PC-3 (cell line): ENCODE measurements at places on chromosomes 2 and 18.

DNA sequence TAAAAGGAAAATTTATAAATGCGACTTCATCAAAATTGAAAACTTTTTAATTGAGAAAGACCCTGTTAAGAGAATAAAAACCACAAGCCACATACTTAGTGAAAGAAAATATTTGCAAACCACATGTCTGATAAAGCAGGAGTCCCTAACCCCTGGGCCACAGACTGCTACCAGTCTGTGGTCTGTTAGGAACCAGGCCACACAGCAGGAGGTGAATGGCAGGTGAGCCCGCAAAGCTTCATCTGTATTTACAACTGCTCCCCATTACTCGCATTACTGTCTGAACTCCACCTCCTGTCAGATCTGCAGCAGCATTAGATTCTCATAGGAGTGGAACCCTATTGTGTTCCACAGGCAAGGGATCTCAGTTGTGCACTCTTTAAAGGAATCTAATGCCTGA lies 95.5 kb upstream of the CRACDL start:
- no peak for DNase-seq

- DNase-seq, result peak; percentile 28
Measured at GRCh38 chr2:165847001-165847400, 53.0 kb upstream of the GALNT3 start.

GRCh38 chr2:135875491-135876065 lies 665 bp downstream of the MCM6 start:
- DNase-seq, result peak; percentile 49

DNA sequence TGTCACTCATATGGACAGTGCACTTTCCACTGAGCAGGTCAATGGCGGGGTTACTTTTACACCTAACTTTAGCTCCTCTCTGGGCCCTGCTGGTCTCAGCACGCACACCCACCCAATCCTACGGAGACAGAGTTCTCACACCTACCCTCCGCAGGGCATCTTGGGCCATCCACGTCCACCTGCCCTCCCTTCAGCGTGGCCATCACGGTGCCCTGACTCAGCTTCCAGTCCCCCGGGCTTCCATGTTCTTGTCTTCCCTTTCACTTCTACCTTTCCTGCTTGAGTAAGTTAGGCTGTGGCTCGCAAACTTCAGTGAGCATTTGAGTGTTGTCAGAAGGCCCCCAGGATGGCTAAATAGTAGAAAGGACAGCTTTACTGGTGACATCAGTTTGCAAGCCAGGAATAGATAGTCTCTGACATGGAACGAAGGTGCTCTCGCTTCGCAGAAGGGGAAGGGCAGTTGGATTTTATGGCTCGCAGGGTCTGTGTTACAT lies 232.4 kb downstream of the SEPTIN10 start:
- no peak for DNase-seq

GRCh38 chr18:9609190-9609589 lies 5.2 kb downstream of the PPP4R1 start:
- DNase-seq, result peak; percentile 28

DNA sequence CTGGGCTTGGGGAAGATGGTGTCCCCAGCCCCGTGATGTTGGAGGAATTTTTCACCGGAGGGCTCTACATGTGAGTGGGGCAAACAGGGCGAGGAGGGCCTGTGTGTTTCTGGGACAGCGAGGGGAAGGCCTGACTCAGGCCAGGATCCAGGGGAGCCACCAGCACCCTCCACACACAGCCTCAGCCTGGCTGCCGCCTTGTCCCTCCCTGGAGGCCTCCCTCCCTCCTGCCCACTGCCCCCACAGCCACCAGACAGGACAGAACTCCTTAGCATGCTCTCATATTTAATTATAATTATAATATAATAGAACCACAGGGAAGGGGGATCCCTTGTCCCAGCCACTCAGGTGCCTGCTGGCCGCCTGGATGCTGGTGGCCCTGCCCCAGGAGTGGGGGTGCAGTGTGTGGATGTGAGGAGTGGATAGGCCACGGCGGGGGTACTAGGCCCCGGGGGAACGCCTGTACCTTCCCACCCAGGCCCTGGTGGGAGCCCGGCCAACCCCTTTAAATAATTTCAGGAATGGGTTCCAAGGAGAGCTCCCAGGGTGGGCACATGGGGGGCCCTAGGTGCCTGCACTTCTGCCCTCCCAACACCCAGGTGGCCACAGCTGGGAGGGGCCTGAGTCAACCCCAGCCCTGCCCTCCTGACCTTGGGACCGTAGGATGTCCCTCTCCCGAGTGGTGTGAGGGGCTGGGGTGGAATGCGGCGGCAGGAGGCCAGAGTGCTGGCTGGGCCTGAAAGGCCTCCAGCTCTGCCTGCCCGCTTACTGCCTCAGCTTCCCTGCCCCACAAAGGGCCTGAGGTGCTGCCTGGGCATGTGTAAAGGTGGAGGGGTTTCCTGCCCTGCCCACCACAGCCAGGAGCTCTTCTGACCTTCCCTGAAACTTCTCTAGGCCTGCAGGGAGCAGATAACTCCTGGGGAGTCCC lies 8.8 kb downstream of the PDCD1 start:
- no peak for DNase-seq

- DNase-seq, result no peak
Measured at GRCh38 chr2:160364364-160364763, 129.2 kb downstream of the RBMS1 start.

DNA sequence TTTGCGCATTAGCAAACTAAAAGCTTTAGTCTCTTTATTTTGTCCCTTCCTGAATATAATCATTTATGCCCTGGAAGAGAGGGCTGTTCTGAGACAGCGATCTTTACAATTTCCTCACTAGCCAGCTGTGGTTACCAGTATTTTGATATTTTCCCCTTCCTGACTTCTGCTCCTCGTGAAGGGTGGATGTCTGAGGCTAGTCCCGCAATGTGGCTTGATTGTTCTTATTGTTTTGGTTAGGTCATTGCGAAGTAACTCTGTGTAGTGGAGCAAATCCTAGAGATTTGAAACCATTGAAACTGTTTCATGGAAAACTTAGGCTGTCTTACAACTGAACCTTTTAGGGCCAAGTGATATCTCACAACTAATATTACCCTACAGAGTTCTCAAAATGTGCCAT lies 2.4 kb downstream of the MRPL33 start:
- DNase-seq, result no peak

DNA sequence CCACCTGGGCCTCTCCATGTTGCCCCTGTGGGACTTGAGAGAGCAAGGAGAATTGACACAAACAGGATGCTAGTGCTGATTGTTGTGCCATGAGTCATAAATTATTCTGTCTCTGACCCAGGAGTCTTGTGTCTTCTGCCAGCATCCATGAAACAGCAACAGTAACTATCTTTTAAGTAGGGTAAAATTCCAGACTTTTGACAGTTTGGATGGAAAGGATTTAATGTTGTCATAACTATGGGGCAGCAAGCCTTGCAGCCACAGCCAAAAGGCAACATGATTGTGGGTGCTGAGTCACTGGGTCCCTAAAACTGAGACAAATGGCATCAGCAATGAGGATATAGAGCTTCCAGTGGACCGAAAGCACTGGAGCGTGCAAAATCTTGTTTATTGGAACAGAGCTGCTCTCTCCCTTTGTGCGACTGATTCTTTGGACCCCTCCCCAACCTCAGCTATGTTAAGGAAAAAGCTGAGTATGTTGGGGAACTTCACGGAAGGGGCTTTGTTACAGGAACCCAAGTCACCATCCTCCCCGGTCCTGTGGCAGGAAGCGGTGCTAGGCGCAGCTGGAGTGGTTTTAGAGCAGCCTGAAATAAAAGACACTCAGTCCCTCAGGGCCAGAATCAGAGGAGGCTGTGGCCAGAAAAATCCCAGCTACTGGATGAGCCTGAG lies 9.6 kb upstream of the ITPRIPL1 start:
- DNase-seq, result peak; percentile 28

- no peak for DNase-seq
Measured at GRCh38 chr2:134290358-134290757, 36.5 kb downstream of the MGAT5 start.

GRCh38 chr2:27772804-27773203 lies 1.3 kb downstream of the MRPL33 start:
- no peak for DNase-seq

DNA sequence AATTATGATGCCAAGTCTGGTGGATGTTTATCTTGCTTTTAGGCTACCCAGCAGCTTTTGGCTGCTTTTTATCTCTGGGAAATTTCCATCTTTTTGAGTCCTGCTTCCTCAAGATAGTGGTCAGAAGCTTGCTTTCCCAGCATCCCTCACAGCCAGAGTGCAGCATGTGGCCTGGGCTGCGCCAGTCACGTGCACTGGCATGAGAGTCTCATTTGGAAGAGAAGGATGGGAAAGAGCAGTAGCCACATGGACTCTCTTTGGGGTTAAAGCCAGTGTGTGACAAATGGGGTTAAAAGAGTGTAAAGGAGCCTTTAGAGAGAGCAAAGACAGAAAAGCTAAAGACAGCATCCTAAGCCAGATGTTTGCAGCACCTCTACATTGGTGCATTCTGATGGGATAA lies 12.7 kb downstream of the GPR39 start:
- DNase-seq, result no peak

DNA sequence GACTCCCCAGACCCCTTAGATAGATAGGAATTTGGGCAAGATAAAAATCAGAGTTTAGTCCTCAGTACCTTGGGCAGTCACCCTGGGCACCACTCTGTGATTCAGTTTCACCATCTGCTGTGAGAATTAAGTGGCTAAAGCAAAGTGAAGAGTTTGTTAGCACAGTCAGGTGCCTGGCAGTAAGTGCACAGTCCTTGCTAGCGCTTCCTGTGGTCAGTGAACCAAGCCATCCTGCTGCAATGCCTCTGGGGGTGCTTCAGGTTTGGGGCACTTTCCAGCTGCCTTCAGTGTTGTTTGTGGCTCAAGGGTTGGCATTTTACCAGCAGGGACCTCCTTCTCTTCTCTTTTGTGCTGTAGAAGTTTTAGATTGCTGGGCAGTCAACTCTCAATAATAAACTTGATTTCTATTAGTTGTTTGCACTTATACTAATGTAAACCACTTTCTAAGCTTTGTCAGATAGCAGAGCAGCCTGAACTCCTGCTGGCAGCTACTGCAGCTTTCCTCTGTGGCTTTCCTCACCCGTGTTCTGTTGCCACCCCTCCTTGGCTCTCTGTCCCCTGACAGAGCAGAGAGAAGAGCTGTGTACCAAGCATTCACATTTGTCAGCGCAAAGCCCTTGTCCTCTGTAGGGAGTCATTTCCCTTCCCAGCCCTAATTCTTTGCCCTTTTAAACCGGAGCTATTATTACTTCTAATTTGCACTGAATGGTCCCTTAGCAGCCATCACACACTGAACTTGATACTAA lies 48.4 kb upstream of the RMP24 start:
- no peak for DNase-seq

DNA sequence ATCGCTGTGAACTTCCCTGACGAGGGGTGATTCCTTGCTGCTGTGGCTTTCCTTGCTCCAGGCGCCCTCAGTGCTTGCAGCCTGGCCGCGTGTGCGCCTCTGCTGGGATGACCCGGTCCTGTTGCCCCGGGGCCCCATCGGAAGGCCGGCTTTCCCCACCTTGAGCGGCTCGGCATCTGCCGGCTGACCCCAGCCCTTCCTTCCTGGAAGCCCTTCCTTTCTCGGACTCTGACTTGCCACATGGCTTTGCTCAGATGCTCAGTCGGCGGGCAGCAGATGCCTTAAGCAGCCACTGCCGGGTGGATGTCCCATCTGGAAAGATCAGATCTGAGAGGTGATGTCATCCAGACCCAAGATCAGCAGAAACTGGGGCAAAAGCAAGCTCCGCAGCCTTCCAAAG lies 100.5 kb upstream of the ODC1 start:
- DNase-seq, result no peak

DNA sequence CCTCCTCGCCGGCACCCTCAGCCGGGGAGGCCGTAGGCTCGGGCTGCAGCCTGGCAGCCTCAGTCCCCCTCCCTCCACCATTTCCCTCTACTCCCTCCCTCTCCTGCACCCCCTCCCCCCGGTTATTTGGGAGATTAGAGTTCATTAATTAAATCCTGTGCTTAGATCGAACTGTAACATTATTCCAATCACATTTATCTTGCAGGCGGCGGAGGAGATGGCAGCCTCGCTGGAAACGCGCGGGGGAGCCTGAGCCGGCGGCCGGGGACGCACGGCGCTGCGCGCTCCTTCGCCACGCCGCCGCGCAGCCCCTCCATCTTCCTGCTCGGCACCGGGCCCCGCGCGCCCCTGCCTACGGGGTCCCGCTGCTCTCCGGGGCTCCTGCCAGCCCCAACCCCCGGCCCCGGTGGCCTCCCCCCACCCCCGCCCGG lies at the start of gene ST8SIA3:
ST8SIA3 (plus strand) TSS at position 287 of the 431 bp plus-strand sequence. CDS start 290 bp downstream, outside the sequence.
- no peak for DNase-seq

DNA sequence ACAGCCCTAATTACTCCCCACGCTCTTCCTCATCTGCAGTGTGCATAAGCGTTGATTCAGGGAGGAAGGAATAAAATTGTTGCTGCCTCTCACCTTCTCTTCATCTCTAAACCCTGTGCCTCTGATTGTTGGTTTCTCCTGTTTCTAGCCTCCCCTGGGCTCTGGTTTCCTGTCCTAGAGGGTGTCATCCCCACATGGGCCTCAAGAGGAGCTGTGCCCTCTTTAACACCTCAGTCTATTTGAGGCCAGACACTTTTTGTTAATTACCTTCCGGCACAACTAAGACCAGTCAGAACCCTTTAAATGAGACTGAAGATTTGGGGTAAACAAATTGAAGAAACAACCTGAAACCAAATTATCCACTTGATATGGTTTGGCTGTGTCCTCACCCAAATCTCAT lies 9.7 kb downstream of the CTAGE1 start:
- no peak for DNase-seq

- DNase-seq, result no peak
Measured at GRCh38 chr2:100197631-100198153, 55.3 kb upstream of the AFF3 start.

DNA sequence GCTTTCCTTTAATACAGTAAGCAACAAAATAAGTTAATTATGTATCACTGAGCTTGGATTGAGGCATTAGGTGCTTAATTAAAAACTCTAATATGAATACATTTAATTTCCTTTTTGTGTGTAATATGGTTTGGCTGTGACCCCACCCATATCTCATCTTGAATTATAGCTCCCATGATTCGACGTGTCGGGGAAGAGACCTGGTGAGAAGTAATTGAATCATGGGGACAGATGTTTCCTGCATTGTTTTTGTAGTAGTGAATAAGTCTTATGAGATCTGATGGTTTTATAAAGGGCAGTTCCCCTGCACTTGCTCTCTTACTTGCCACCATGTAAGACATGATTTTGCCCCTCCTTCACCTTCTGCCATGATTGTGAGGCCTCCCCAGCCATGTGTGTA lies 325.4 kb upstream of the CDH7 start:
- no peak for DNase-seq

- DNase-seq, result no peak
Measured at GRCh38 chr2:233680361-233681045, 1.2 kb upstream of the UGT1A7 start.

- no peak for DNase-seq
Measured at GRCh38 chr18:76233876-76234675, 261.0 kb downstream of the ZNF516 start.
